ENCODE measurements at places on chromosomes 2 and 18.

DNA sequence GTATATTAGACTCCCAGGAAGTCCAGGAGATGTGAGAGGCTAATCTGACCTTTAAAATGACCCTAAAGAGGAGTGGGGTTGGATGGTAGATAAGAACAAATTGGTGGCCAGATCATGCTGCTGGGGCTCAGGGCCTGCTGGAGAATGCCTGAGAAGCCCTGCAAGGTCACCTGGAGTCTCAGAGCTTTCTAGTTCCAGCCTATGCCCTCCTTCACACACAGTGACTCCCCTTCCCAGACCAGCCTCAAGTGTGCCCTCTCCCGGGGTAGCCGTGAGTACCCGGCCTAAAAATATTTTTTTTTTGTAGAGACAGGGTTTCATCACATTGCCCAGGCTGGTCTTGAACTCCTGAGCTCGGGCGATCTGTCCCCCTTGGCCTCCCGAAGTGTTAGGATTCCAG, 44.2 kb upstream of the FZD5 start:
- DNase-seq: no peak

DNA sequence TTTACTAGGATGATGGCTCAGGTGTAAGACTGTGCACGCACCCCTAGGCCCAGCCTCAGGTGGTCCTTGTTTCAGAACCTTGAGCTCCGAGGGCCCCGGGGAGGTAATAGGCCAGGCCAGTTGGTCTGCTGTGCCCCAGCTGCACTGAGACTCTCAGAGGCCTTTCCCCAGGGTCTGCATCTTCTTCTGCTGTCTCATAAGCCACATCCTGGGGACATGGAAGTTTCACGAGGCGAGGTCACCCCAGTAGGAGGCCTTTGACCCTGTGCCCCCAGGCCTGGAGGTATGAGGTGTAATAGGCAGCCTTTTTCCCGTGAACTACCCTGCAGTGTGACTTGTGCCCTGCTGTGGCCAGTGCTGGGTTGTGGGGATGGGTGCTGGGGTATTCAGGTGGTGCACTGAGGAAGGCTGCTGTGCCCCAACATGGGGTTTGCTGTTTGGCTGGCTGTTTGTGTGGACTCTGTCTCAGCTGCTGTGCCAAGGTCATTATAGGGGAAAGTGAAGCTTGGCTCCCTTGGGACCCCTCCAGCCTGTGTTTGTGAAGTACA, 6.9 kb downstream of the OXER1 start:
- DNase-seq: no peak

DNA sequence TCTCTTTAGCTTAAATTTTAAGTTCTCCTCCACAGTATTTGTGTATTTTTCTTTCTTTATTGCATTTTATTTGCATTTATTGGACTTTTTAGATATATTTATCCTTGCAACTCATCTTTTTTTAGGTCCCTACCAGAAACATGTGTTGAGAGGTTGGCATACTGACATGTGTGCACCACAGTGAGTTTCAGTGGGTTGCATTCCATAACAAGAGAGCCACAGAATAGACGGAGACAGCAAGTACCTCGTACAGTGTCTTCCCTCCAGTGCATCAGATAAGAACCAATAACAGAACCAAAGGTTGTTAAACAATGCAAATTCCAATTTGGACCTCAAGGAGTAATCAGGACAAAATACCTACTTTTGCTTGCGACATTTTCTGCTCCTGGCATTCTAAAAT, 111.9 kb downstream of the DNAH7 start:
- DNase-seq: no peak

GRCh38 chr2:239143858-239144712, 256.7 kb downstream of the HDAC4 start:
- DNase-seq: peak; percentile 25

DNA sequence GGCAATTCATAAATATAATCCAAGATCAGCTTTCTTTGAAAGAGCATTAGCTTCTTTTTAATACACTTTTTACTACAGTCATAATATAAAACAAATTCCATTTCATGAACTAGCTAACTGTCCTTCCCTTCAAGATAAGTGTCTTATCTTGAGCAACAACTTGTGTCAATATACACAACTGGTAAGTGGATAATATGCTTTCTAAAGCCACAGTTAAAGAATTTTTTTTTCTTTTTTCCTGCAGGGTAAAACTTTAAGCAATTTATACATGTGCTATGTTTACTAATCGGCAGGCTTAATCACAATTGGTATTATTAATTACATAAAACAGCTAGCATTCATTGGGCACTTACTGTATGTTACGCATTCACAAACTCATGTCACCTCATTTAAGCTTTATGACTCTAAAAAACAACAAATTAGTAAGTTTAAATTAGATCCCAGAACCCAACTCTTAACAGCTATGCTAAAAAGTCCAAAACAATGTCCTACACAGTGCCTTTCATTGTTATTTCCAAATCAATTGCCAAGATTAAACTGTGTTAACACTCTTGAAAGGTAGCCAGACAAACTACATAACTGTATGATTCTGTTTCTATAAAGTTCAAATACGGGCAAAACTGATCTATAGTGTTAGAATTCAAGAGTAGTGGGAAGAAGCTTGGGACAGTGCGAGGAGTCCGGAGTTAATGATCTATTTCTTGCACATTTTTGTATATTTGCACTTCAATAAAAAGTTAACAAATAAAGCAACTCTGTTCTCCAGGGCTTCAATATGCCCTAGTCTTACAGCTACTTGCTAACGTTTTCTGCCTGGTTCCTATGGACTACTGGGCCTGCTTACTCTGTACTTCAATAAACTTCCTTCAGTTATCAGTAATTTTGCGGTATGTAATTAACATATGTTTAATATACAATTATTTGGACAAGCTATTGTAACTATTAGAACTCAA, 6.0 kb downstream of the TXNL1 start:
- DNase-seq: no peak

- no peak for DNase-seq
Measured at GRCh38 chr2:63862806-63863205, 21.1 kb downstream of the UGP2 start.

DNA sequence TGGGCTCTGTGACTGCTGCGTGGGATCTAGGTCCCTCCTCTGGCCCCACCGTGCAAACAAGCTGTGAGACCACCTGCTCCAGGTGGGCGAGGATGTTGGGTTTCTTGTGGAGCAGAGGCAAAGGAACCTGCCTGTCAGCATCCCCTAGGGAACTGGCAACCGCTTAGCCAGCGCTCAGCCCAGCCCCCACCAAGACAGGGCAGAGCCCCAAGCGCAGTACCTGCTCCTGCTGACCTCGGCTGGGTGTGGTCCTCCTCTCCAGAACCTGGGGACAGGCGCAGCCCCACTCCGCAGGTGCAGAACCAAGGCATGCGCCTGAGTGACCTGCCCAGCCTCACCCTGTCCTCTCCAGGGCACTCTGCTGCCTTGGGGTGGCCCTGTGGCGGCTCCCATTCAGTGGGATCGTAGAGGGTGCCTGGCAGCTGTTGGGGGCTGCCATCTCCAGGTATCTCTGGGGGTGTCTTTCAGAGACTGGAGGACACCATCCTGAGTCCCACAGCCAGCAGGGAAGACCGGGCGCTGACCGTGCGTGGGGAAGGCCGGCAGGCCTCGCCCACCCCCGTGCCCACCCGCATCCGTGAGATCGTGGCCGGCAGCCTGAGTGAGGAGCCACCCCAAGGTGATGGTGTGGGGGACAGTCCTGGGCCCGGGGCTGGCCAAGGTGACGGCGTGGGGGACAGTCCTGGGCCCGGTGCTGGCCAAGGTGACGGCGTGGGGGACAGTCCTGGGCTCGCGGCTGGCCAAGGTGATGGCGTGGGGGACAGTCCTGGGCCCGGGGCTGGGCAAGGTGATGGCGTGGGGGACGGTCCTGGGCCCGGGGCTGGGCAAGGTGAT, 12.3 kb downstream of the CROCC2 start:
- no peak for DNase-seq

DNA sequence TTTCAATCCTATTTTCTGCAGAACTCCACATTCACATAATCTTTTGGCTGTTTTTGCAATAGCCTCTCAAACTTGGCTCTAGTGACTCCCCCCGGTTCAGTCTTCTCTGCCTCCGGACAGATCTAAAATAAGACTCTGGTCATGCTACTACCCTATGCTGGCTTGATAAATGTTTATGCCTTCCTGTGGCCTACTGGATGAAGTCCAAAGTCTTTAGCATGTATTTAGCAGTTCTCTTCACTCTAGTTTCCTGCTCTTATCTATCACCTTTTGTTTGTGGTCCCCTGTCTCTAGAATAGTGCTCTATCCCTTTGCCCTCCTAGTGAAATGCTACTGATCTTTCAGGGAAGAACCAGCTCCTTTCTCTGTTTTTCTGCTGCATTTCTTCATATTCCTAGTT, 14.4 kb downstream of the ADCYAP1 start:
- no peak for DNase-seq

DNA sequence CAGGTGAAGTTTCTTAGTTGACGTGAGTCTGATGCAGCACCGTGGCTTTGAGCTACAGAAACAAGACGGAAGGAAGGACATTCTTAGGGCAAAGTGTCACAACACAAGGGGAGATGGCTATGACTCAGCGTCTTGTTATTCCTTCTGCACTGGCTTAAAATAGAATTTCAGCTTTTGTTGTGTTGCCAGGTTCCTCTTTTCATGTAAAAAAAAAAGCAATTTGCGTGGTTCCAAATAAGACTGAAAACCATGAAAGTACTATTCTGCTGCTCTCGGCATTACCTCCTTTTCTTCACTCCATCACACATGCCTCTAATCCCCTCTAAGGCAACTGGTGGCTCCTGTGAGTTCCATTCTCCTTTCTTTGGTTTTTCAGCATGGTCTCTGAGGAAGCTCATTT, 150.1 kb downstream of the ANTXR1 start:
- DNase-seq: no peak

GRCh38 chr18:77366067-77366719, 116.5 kb downstream of the GALR1 start:
- DNase-seq: no peak

DNA sequence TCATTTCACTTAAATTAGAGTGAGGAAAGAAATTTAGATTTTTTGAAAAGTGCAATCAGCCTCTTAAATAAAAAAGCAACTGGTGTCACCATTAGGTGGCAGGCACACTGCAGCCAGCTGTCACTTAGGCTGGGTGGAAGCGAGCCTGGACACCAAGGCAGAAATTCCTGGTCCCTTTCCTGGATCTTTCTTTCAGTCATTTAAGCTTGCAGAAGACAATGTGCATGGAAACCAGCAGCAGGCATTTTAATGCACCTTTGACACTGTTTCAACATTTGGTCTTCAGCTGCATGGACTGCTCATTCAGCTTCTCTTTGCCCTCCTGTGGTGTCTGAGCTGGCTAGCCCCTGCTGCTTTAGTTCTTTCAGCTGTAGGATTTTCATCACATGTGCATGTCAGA, 61.0 kb downstream of the AQP4 start:
- DNase-seq: no peak

DNA sequence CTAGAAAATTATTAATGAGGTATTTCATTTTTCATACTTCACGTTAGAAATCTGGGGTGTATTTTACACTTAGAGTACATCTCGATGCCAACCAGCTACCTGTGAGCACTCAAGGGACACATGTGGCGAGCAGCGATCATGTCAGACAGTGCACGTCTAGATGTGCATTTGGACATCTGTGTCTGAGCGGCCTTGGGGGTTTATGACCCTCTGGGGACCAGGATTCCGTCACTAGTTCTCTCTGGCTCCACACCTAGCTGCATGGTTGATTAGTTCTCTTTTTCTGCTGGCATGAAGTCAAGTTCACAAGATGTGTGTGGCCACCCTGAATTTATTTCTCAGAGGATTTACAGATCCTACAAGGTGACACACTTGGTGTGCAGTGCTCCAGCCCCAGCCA, 192.2 kb downstream of the TSN start:
- no peak for DNase-seq

DNA sequence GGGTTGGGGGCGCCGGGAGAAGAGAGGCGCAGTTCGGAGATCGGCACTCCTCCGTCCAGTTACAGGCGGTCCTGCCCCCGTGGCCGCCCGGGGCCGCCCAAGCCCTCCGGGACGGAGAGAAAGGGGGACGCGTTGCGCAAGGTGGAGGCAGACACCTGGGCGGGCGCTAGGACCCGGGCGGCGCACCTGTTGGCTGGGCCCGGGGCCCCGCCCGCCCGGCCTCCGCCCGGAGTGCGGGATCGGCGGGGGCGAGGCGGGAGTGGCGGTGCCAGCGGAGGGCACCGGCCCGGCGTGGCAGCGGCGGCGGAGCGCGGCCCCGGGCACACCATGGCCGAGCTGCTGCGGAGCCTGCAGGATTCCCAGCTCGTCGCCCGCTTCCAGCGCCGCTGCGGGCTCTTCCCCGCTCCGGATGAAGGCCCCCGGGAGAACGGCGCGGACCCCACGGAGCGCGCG, at the start of gene SGPP2:
TSS of gene SGPP2 (plus strand) at position 268 of the 453 bp plus-strand sequence. CDS start at position 328, 60 bp downstream.
- peak; percentile 6 for DNase-seq

DNA sequence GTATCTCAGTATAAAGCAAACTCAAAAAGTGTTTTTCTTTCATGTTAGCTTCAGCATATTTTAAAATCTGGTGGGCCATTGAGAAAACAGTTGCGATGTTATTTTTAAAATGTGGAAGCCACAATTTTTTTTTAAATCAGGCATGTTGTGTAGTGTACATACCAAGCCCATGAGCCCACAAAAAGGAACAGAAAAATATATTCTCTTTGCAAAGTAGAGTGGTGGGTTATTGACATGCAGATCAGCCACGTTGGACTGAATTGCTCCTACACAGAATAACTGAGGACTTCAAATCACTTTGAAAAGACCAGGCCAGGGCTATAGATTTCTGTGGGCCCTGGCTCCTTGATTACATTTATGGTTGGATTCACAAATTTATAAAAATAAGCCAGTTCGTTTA, 774.4 kb downstream of the DCC start:
- DNase-seq: no peak

- DNase-seq: no peak
Measured at GRCh38 chr18:23069898-23070297, 65.4 kb upstream of the CABLES1 start.

DNA sequence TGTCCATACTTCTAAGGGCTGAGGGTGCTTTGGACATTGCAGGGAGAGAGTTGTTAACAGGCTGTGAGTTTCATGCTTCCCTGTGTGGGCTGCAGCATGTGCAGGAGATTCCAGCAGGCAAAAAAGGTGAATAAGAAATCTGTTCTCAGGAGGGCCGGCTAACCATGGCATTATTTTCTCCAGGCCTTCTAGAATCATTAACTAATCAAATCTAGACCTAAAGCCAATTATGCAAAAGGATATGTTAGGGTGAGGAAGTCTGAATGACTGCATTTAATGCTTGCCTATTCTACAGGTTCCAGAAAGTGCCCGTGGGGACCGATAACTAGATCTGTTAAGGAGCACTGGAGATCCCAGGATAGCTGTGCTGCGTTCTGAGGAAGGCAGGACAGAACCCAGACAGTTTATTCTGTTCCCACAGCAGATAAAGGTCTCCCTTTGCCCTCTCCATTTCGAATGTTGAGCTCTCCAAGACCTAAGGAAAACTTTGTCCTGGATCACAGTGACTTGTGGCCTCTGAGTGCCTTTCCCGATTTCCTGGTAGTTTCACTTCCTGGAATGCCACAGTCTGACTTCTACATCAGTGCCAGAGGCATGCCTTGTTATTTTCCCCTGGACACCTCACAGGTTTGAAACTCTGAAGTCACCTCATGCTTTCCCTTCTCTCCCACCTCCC, 50.0 kb upstream of the ZFP36L2 start:
- DNase-seq: no peak

- no peak for DNase-seq
Measured at GRCh38 chr2:10452312-10452711, 4.2 kb upstream of the ODC1 start.
